AG10803 (cell line): ENCODE measurements at places on chromosomes 7 and 10.

- DNase-seq, result no peak
These were observed 13.0 kb downstream of the DNTT start for GRCh38 chr10:96317067-96317833.

- DNase-seq, result no peak
These were observed 1.8 kb downstream of the SLK start for GRCh38 chr10:103968441-103969391.

- no peak for DNase-seq
These were observed 27.7 kb downstream of the PPP2R2D start for GRCh38 chr10:131928248-131929095.

- DNase-seq, result peak; percentile 63
These were observed 1.8 kb downstream of the GNAI1 start for GRCh38 chr7:80136261-80137055.

DNA sequence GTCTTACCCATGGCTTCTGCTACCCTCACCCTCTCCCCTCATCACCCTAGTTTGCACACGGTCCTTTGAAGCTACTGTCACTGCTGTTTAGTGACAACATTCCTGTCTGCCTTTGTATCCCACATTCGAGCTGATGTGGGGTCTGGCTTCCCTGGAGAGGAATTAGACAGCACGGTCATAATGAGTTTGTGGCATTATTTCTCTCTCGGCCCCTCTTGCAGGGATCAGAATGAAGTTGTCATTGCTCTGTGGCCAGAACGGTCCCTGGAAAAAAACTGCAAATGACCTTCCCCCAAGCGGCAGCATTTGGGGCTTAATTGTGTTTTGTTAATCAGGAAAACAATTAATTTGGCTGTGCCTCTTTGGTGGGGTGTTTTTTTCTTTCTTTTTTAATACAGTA is 317.2 kb upstream of the PODXL start:
- no peak for DNase-seq

GRCh38 chr7:55491346-55491745 is 81.0 kb downstream of the VOPP1 start:
- no peak for DNase-seq

- DNase-seq, result no peak
These were observed 652 bp downstream of the OR2A12 start for GRCh38 chr7:144086730-144087129.

DNA sequence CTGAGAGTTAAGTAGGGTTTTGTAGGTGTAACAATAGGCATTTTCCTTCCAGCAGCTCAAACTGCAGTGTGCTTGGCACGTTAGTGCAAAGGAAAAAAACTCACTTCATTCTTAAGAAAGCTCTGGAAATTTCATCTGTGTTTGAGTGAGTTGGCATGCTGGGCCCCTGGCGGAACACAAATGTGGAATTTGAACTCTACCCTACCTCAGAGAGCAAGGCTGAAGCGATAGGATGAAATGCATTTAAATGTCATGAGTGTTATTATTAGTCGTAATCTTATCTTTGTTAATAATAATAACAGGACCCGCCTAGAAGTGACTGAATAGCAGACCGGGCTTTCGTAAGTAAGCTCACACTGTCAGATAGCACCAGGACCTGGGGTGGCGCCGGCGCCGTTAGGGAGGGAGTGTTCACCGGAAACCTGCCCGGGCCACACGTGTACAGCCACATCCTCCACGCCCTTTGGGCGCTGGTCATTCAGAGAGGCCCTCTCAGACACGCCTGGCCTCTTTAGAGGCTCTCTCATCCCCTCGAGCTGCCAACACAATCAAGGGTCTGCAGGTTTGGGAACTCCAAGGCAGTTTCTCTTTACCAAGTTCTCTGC is 63.5 kb downstream of the GRK5 start:
- DNase-seq, result no peak

DNA sequence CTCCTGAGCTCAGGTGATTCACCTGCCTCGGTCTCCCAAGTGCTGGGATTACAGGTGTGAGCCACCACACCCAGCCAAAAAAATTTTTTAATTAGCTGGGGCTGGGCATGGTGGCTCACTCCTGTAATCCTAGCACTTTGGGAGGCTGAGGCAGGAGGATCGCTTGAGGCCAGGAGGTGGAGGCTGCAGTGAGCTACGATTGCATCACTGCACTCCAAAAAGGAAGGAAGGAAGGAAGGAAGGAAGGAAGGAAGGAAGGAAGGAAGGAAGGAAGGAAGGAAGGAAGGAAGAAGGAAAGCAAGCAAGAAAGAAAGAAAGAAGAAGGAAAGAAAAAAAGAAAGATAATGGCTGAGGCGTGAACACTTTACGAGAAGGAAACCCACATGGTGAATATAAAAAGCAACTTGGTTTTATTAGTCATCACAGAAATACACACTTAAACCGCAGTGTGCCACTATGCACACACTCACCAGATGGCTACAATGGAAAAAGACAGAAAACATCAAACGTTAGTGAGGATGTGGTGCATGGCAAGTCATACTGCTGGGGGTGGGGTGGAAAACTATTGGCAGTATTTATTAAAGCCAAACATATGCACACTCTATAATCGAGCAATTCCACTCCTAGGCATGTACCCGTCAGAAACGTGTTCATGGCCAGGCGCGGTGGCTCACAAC is 4.4 kb upstream of the CCL26 start:
- DNase-seq, result peak; percentile 96

DNA sequence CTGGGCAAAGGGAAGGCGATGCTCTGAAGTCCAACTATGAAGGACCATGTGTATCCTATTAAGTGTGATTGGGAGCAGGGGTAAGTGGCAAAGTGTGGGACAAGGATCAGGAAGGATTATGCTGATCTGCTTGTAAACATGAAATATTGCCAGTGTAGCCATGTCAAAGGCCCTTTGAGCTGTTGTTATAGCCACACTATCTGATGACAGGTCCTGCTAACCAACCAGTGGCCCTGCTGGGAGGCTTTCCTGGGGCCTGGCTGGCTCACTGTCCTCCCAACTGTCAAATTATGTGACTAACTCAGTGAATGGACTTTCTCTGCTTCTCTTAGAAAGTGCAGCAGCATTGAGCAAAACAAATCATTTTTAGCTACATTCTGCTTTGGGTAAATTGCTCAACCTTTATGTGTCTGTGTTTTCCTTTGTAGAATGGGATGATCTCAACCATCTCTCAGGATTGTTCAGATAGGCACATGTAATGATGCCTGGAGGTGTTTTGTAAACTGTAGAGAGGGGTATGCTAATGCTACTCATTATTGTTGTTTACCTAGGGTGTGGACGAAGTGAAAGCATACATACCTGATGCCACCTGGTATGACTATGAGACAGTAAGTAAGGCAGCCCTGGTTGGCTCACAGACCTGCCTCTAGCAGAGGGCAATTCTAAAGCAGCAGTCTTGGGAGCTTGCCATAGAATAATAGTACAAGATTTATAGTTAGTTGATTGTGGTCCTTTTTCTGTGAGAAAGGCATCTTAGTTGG is 47.4 kb downstream of the MGAM2 start:
- DNase-seq, result no peak

DNA sequence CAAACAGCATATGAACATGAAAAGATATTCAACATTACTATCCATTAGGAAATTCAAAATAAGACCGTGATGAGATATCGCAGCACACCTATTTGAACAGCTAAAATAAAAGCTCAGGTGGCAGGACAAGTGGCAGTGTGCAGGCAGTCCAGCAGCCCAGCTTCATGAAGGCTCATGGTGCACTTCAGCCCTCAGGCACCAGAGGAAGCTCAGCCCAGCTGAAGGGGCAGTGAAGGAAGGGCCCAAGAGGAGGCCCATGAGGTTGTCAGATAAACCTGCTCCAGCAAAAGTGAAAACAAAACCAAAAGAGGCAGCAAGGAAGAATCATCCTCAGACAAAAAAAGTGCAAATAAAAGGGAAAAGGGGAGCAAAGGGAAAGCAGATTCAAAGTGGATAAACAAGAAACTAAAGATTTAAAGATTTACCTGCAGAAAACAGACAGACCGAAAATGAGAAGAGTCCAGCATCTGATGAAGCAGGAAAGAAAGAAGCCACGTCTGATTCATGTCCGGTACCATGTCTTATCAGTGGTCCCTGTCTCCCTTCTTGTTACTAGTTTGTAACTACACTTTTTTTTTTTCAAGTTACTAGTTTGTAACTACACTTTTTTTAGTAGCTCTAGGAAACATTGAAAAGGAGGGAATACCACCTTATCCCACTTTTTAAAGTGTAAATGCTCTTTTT is 15.0 kb upstream of the FAM24B start:
- DNase-seq, result no peak

GRCh38 chr10:99858849-99859248 is 76.4 kb downstream of the ABCC2 start:
- no peak for DNase-seq

- peak; percentile 64 for DNase-seq
These were observed 1.2 kb upstream of the WNT2 start for GRCh38 chr7:117323851-117324711.

DNA sequence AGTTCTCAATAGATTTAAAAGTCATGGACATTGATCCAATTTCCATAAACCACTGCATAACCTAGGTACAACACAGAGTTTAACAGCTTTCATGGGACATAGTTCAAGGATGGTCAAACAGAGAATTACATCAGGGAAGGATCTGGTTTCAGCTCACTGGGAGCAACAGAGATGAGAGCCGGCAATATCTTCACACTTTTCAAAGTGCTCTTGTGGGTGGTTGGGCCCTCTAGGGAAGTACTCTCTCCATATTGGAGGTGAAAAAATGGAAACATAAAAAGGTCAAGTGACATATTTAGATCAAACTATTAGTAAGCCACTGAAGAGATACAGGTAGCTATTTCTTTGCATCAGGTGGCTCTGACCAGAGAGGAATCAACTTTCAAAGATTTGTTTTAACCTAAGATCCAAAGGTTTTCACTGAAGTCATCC is 61.8 kb upstream of the LRRN3 start:
- DNase-seq, result no peak

DNA sequence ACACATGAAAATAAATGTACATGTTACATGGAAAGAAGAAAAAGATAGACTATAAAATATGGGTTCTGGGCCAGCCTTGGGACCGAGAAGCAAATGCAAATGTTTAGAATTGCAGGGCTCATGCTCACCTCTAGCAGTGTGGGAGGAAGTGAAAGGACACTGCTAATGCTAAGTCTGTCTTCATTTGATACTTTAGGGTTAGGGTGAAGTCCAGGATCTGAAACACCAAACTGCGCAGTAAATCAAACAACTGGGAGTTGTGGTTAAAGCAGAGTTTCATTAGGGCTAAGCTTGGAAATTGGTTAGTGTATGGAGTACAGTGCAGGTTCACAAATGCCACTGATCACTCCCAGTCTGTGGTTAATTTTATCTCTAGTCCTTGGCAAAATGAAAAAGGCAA is 73.2 kb upstream of the PDK4 start:
- DNase-seq, result no peak

DNA sequence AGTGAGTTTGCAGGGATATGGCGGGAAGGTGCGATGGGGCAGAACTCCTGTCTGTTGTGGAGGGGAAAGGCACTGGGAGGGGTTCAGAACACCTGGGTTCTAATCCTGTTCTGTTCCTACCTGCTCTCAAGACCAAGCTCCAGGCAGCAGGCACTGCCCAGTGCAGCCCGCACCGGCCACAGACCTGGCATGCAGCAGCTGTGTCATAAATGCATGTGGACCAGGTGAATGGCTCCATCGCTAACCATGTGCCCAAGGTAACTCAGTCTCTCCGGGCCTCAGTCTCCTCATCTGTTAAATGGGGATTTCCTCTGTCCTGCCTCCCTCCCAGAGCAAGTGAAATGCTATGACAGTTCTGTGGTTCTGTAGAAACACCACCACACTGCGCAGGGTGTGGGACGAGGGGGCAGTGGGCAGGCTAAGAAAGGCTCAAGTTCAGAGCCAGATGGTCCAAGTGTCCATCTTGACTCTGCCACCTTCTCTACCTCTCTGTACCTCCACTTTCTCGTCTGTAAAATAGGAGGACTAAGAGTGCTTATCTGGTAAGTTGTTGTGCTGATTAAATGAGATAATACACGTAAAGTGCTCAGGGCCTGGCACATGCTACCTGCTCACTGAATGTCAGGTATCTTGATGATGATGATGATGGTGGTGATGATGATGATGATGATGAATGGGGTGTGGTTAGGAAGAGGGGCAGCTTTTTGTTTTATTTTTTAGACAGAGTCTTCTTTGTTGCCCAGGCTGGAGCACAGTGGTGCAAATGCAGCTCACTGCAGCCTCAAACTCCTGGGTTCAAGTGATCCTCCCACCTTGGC is 22.9 kb downstream of the ATP6V1F start:
- no peak for DNase-seq

GRCh38 chr10:71233482-71233892 is 21.1 kb downstream of the UNC5B start:
- DNase-seq, result no peak
